Stimulated activated CD4-positive, alpha-beta T cell treated with anti-CD3 and anti-CD28 coated beads, Interleukin-1b, Interleukin-23, amount 100 ng/mL, for 1 hour (primary cell): ENCODE measurements at places on chromosomes 5 and 9.

GRCh38 chr9:70587201-70587600, 172.7 kb upstream of the KLF9 start:
- no peak for DNase-seq

GRCh38 chr5:115243412-115243811, 19.3 kb downstream of the PGGT1B start:
- DNase-seq, result no peak

DNA sequence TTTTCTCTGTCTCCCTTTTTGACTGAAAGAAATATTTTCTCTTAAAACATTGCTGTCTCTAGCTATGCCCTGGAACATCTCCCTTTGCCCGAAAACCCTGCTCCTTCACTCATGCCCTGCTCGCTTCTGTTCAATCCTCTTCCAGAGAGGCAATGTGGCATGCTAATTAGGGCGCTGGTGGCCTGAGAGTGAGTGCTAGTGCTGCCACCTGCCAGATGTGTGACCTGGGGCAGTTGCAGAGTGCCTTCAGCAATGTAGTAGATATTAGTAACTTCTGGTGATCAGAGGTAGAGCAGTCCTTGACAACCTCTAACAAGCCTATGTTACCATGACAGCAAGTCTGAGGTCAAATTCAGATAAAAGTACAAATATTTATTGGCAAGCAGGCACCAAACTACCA, 119.5 kb upstream of the OSMR start:
- DNase-seq, result no peak

DNA sequence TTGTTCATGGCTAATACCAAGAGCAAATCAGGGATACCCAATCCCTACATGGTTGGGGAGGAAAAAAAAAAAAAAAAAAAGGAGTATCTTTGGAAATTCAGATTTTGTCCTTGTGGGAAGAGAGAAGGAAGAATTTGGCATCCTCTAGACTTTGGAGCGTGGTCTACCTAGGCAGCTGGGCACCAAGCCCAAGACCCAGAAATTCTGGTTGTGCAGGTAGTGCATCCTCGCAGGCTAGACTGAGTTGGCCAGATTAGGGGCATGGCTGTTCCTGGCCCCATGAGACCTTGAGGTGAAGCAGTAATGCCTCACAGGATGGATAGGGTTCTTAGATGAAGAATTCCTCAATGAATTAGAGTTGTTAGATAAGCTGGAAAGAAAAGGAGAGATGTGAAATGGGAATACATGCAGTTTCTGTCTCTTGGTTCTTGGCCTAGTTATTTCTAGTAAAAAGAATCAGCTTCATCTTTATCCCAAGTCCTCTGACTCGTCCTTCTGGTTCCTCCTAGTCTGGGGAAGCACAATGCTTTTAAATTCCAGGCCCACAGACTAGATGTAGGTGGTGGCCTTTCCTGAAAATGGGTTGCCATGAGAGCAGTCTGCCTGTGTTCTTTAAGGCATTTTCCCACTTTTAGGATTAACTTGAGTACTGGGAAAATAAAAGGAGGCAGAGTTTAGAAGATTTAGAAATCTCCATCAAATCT, 140.5 kb upstream of the RUSC2 start:
- DNase-seq, result no peak

- DNase-seq, result no peak
These were observed 547.1 kb downstream of the CCDC171 start for GRCh38 chr9:16099732-16100536.

GRCh38 chr5:121189342-121190305, 662.1 kb upstream of the FTMT start:
- no peak for DNase-seq

GRCh38 chr5:132301344-132302271, 7.4 kb downstream of the SLC22A4 start:
- DNase-seq, result no peak

GRCh38 chr9:21267485-21268346, 27.9 kb upstream of the IFNA14 start:
- DNase-seq, result no peak

GRCh38 chr9:96183751-96184150, 118.2 kb downstream of the HSD17B3 start:
- DNase-seq, result no peak

- DNase-seq, result no peak
These were observed 626 bp downstream of the OR13C2 start for GRCh38 chr9:104604801-104605200.

DNA sequence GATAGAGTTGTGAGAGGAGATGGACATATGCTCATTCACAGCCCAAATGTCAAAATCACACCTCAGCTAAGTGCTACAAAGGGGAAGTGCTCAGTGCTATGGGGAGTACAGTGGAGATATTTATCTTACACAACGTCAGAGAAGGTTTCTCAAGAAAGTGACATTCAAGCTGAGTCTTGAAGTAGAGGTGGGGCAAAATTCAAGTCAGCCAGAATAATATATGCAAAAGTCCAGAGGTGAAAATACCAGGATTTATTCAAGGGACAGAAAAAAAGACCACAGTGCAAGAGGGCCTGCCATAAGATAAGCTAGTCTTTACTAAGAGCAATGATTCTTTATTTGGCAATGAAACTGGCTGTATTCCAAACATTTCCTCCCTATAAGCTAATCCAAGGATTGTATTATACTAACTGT, 327.8 kb upstream of the PIK3R1 start:
- no peak for DNase-seq

DNA sequence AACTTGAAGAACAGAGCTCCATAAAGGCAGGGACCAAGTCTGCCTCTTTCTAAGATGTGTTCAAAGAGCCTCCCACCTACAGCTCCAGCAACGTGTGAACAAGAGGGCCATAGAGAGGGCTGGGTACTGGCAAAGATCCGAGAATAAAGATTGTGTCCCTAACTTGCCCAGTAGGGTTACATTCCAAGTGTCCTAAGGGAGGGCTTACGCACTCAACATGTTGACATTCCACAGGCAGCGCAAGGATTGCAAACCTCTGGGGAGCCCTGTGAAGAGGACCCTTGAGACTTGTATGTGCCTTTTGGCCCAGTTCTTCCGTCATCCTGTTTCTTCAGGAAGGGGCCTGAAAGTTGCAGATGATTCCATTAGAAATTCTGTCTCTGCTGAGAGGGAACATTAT, 48.2 kb upstream of the ENTREP1 start:
- DNase-seq, result no peak

DNA sequence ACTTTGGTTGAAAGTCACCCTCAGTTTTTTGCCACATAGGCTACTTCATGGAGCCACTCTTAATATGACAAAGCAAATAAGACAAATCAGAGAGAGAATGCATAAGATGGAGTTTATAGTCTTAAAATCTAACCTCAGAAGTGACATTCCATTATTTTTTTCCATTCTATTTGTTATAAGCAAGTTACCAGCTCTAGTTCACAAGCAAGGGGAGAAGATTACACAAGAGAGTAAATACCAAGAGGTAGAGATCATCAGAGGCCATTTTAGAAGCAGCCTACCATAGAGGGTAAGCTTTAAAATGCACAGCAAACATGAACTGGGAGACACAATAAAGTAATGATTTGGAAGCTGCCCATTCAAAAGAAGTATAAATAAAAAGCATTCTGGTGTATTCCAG, 651.3 kb upstream of the MEF2C start:
- no peak for DNase-seq

- no peak for DNase-seq
These were observed 12.9 kb downstream of the PHYHD1 start for GRCh38 chr9:128933731-128934130.

DNA sequence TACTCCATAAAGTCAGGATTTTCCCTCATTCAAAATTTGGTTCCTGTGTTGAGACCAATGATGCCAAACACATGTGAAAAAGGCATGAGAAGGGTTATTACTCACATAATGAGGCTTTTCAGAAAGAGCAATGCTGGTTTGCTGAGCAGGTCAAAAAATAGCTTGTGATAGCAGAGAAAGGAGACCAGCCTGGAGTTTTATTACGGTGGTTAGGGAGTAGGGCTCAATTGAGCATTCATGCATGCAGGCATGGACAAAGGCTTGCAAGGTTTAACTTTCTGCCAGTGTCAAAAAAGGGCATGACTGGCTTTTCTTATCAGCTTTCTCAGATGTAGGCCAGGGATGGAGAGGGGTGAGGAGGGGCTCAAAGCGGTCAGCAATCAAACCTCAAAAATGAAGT, 628.3 kb downstream of the DNAH5 start:
- DNase-seq, result no peak

DNA sequence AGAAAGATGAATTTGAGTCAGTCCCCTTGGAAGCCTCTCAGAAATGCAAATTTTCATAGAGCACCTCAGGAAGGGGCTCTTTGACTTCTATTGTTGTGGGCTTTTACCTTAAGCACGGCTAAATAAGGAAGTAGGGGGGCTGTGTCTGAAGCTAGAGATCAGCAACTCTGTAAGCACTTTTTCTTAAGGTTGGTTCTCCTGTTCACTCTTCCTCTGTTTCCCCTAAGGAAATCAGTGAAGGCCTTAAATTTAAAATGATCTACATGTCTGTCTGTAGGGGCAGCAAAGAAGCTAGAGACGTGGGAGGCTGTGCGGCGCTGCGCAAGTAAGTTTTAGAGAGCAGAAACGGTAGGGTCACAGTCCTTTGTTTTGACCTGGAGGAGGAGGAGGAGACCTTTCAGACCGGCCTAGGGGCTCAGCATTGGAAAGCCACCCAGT, 1.2 kb upstream of the CDC14B start:
- DNase-seq, result no peak

DNA sequence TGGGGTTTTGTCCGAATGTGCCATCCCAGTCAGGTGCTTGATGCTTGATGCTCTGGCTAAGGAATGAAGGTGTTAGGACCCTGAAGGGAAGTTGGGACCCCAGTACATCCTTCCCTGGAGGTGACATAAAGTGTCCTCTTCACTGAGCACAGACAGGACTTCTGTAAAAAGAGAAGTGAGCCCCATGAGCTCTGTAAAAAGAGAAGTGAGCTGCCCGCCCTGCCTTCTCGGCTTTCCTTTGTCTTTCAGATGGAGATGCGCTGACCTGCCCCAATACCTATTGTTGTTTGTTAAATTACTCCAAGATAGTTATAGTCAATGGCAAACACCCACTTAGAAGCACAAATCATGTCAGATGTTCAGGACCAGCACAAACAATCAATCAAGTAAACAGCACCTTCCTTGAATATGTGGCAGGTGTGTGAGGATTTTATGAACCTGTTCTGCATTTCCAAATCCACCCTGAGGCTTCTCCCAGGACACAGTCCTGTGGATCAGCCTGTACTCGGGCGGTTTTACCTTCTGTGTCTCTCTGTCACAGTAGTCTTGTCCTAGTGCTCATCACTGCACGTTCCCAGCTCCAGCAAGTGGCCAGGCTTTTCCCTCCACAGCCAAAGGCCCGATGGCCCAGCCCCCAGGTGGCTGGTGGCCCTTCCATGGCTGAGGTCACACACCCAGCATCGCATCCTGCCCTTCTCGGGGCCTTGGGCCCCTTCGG, 191.4 kb downstream of the MTRR start:
- DNase-seq, result no peak

DNA sequence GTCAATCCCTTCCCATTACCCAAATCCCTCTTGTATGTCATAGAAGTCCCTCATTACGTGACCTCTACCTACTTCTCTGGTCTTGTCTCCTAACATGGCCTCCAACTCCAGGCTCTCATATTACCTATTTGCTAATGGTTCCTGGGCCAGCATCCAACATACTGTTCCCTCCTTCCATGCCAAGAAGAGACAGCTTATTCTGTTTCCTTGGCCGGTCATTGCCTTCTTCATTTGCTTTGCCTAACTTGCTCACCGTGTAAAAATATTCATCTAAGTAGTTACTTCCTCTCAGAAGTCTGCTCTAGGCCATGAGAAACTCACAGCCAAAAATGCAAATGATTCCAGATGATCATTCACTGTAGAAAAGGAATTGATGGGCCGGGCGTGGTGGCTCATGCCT, 8.9 kb upstream of the IL6ST start:
- no peak for DNase-seq

- DNase-seq, result no peak
These were observed 72.2 kb upstream of the EPB41L4A start for GRCh38 chr5:112491257-112491656.

GRCh38 chr9:20606652-20607051, 15.6 kb downstream of the MLLT3 start:
- DNase-seq, result no peak

GRCh38 chr9:108867829-108868228, 5.8 kb downstream of the ACTL7A start:
- DNase-seq, result no peak

DNA sequence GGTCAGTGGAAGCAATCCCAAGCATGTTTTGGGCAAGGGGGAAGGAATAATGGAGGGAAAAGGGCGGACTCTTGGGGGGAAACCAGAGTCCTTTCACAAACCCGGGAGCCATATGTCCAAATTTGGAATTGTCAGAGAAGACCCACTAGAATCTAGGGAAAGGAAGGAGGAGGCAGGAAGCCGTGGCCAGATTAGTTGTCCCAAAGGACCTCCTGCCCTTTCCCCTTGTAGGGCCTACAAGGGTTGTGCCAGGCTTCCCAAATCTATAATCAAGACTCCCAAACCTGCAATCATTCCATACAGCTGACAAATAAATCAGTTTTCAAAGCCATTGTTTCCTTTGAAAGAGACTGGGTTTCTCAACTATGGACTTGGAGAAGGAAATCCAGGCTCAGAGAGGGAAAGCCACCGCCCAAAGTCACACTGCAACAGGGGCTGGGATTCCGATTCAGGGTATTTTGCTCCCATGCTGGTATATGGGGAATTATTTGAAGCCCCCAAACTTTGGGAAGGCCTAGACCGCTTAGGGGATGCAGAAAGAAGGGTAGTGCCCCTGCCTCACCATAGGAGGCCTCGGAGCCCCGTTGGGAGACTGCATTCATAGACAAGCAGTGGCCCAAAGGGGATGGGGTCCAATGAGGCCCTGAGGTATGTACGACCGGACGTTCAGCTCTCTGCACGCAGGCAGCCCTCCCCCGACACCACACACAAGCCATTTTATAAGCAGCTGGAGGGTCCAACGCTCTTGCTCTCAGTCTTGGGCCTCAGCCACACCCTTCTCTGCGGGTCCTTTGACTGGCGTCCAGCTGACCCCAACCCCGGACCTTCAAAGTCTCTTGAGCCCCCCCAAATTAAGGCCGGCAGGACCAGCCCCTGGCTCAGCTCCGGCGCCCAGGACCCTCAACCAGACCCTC, 815 bp downstream of the ANXA6 start:
- DNase-seq, result no peak

DNA sequence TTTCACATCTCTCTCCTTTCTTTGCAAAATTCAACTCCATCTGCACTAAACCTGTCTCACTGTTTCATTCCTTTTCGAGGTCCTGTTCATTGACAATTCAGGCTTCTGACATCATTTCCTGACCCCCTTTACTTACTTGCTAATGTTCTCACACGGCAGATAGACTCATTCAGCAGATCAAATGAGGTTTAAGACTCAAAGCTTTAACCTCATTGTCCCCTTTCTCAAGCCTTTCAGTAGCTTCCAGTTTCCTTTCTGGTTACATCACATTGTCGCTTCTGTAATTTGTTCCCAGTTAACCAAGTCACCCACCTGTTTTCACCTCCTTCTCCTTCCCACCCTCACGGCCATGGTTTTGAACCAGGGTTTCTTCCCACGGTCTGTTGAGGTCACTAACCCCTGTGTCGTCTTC, 143.4 kb upstream of the OTULINL start:
- no peak for DNase-seq

GRCh38 chr9:133494636-133495326, 15.9 kb upstream of the SLC2A6 start:
- DNase-seq, result no peak

GRCh38 chr5:168317521-168318147, 26.2 kb downstream of the WWC1 start:
- no peak for DNase-seq
